ENCODE measurements at places on chromosomes 1 and 21. TPM values are rescaled to one million over a fixed set of nuclear protein-coding genes. Genes with fewer than 3 reads are reported as not detected.
A peak's percentile ranks its signal among the peaks of the same experiment; 100 is the strongest.

- no peak for ATAC-seq
These were observed 8.0 kb downstream of the S1PR1 start for GRCh38 chr1:101244842-101245241.

- ATAC-seq: no peak
These were observed 58.0 kb upstream of the PRMT6 start for GRCh38 chr1:106998431-106999002.

GRCh38 chr1:234518876-234519275, 39.9 kb upstream of the TARBP1 start:
- no peak for ATAC-seq

DNA sequence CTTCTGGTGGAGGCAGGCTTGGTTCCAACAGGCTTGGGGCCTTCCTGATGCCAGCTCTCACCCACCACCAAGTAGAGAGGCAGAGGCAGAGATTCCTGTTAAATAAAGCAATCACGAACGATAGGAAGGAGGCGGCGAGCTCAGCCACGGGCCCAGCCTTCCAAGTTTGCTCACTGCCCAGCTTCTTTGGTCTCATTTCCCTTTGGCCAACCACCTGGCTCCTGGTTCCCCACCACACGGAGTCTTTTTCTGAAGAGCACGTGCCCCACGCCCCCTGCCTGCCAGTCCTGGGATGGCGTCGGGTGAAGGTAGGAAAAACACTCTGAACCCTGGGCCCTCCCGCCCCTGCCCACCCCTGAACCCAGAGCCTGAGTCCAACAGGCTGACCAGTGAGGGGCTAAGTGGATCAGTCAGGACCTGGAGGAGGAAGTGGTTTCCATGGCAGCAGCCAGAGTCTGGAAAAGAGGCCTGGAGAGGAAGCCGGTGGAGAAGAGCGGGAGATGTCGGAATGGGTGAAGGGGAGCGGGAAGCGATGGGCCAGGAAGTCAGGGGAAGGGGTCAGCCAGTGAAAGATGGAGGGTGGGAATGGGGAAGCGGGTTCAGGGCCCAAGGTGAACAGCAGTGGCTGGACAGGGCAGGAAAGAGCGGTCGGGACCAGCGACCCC, 158.2 kb upstream of the KLHDC7A start:
- no peak for ATAC-seq

- no peak for ATAC-seq
These were observed 76.4 kb upstream of the PRMT6 start for GRCh38 chr1:106980121-106980520.

- no peak for ATAC-seq
These were observed 537.8 kb downstream of the SMYD3 start for GRCh38 chr1:245969283-245969682.

DNA sequence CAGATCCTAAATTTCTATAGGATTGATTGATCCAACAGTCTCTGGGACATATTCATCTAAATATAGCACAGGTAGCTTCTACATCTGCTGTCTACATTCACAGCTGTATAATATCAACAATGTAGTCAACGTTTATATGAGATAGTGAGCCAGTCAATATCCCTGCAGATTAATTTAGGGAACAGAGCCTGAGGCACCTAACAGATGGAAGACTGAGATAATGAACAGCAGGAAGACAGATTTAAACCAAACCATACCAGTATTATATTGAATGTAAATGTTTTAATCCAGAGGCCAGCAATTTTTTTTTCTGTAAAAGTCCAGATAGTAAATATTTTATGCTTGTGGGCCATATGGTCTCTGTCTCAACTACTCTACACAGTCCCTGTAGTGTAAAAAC, 2072.4 kb downstream of the MRPL39 start:
- ATAC-seq: no peak

- peak; percentile 19 for ATAC-seq
These were observed 8.3 kb upstream of the ERICH3 start for GRCh38 chr1:74681851-74682250.

GRCh38 chr1:151156515-151156819, at the start of gene TNFAIP8L2:
Gene TNFAIP8L2 (plus strand): TSS chr1:151156649. CDS start chr1:151158698, 2,049 bp downstream.
- ATAC-seq: peak; percentile 89

DNA sequence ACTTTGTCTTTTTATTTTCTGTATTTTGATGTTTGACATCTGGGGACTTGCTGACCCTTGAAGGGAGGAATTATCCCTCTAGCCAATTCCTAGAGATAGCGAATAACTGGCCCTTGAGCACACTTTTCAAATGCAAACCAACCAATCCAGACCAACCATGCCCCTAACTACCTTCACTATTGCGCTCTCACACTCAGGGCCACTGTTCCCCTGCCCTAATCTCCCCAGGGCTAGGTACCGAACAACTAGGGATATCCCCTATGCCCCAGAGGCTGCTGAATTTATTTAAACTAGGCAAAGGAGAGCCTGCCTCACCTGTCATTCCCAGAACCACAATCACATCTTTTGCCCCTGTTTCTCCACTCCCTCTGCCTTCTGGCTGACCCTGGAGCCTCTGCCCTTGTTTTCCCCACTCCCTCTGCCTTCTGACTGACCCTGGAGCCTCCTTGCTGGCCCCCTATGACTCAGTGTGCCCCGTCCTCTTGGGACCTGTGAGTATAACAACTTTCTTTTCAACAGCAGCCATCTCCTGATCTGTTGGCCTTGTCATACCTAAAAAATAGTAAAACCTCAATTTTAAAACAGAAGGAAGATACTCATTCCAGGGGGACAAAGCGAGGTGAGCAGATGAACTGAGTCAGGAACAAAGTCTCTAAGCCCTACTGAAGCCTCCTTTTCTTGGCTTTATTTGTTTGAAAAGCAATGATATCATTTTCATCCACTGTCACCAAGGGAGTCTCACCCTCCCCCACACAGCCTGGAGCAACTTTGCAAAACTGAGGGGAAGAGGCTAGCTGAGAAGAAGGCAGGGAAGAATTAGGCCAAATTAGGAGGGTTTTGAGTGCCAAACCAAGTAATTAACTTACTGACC, 115.5 kb downstream of the NMNAT2 start:
- no peak for ATAC-seq

DNA sequence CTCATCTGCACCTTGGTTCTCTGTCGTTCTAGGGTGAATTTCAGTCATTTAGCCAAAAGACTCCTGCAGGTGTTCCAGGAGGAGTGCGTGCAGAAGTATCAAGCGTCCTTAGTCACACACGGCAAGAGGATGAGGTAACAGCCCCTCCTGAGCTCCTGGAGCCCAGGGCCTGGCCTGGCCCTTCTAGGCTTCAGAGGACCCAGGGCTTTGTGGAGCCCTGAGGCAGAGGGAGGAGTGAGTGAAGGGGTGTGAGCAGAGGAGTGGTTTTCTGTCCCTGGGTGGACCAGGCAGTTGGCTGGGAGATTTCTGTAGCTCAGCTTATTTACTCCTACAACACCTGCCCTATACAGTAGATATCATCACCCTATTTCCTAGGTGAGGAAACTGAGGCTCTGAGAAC, 15.7 kb upstream of the RASSF5 start:
- no peak for ATAC-seq

- peak; percentile 93 for ATAC-seq
These were observed 62.4 kb upstream of the USP24 start for GRCh38 chr1:55277377-55278130.

DNA sequence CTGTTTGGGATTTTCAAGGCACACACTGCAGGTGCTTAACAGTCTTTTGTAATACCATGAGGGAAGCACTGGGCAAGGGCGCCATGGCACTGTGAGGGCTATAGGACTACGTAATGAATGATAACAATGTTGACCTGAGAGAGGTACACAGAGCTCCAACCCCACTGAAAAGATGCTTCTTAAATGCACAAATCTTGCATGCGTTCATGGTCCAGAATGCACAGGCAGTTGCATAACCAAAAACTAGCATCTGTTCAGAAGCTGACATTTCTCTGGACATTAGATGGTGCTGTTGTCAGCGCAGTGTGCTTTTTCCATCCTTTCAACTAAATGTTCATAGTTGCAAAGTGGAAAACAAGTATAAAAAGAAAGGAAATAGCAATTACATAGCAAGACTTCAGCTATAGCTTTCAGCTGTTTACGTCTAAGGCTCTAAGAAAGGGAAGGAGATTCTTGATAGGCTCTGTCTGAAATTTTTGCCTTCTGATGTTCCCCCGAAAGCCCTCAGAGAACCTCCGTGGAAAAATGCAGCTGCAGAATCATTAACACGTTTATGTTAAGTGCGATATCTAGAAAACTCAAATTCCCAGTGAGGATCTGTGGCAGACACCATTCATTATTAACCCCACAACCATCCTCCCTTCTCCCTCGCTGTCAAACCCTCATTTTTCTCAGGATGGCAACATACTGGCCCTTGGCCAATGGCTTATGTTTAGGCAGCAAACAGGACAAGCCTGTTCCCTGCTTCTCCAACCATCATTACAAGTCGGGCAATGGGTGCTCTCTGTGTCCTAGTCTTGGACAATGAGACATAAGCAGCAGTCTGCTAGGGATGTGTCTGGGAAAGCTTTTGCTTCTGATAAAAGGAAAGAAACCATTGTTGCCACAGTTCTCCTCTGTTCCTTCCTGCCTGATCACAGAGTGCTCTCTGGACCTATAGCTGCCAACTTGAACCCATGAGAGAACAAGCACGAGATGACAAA, 8.2 kb upstream of the TARBP1 start:
- ATAC-seq: no peak

DNA sequence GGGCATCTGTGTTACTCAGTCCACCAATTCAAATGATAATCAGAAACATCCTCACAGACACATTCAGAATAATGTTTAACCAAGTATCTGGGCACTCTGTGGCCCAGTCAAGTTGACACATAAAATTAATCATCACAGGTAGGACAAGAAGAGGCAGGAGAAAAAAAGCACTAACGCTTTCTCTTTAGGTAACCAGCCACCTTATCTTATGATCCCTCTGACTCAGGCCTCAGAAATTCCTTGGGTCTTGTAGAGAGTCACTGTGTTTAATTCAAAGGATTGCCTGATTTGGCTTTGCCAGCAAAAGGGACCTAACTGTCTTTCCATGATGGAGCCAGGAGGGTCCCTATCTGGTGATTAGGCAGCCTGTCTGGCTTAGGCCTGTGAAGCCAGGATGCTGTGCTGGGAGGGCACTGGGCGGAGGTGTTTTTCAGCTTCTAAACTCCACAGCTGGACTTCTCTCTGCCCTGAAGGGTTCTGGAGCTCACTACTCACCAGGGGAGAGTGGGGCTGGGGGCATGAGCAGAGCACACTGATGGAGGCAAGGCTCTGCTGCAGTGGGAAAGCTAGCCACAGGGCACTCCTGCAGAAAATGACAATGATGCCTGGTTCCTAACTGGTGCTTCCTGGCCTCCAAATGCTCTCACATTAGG, 36.4 kb upstream of the STUM start:
- ATAC-seq: no peak

GRCh38 chr1:86419277-86419903, 4.6 kb upstream of the CLCA2 start:
- peak; percentile 63 for ATAC-seq

- ATAC-seq: no peak
These were observed 221.6 kb downstream of the BRINP2 start for GRCh38 chr1:177392336-177392735.

DNA sequence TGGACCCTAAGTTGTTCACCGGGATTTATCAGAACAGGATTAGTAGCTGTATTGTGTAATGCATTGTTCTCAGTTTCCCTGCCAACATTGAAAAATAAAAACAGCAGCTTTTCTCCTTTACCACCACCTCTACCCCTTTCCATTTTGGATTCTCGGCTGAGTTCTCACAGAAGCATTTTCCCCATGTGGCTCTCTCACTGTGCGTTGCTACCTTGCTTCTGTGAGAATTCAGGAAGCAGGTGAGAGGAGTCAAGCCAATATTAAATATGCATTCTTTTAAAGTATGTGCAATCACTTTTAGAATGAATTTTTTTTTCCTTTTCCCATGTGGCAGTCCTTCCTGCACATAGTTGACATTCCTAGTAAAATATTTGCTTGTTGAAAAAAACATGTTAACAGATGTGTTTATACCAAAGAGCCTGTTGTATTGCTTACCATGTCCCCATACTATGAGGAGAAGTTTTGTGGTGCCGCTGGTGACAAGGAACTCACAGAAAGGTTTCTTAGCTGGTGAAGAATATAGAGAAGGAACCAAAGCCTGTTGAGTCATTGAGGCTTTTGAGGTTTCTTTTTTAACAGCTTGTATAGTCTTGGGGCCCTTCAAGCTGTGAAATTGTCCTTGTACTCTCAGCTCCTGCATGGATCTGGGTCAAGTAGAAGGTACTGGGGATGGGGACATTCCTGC, 3.9 kb upstream of the OLFML3 start:
- peak; percentile 92 for ATAC-seq

GRCh38 chr1:186681121-186681520, 898 bp upstream of the PTGS2 start:
- no peak for ATAC-seq

DNA sequence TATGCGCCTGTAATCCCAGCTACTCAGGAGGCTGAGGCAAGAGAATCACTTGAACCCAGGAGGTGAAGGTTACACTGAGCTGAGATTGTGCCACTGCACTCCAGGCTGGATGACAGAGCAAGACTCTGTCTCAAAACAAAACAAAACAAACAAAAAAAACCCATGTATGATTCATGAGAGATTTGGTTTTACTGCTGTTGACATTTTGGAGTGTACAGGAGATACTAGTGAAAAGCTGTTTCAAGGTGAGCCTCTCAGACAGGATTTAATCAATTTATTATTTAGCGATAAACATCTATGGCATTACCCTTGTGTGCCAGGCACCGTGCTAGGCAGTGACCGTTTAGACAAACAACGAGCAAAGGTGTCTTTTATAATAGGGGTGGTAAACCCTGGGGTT, 16.5 kb downstream of the LHX4 start:
- peak; percentile 59 for ATAC-seq

DNA sequence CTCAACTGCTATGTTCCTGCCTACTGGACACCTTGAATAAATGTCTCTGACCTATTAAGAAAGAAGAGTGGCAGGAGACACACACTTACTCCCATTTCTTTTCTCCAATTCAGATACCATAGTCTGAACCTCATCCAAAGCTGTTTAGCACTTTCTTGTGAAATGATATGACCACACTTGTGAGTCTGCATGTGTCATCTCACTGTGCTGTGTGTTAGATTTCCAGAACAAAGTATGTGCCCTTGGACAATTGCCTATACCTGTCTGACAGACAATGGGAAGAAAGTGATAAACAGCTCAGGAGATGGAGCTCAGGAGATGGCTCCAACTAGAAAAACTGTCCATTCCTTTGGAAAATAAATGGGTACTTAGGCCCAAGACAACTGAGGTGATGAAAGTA, 48.4 kb downstream of the USP48 start:
- ATAC-seq: no peak

- no peak for ATAC-seq
These were observed 193.0 kb downstream of the CACNA1E start for GRCh38 chr1:181676269-181676668.

GRCh38 chr1:64243757-64244080, 40.3 kb downstream of the UBE2U start:
- ATAC-seq: no peak

DNA sequence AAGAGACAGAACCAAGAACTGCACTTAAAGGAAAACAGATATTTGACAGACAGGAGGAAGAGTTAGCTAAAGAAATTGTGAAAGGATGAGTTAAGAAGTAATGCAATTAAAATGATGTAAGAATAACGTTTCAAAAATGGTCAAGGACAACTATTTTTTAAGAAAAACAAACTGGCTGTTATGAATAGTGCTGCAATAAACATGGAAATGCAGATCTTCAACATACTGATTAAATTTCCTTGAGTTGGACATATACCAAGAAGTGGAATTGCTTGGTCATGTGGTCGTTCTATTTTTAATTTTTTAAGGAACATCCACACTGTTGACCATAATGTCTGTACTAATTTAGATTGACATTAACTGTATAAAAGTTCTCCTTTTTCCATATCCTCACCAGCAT, 23.1 kb upstream of the PHTF1 start:
- ATAC-seq: no peak

DRAM2 gene
- 27.2 TPM for total RNA-seq

CELA3B gene
- total RNA-seq: not detected

L1TD1 gene
- not detected for total RNA-seq

MYOM3 gene
- not detected for total RNA-seq

FCRL1 gene
- not detected for total RNA-seq

TNNI3K gene
- 1.2 TPM for total RNA-seq

IL20 gene
- not detected for total RNA-seq
